IMR-90 (cell line): ENCODE measurements at places on chromosomes 12 and 14. TPM values are rescaled to one million over a fixed set of nuclear protein-coding genes. Genes with fewer than 3 reads are reported as not detected.

Gene IFI27
- total RNA-seq, result under 0.01 TPM in 1 of 2 replicates, not detected in the other

Gene ZNF664
- 32.6 and 36.7 TPM in 2 replicates for total RNA-seq

GRCh38 chr14:55739967-55740648, 160.1 kb downstream of the KTN1 start:
- no peak for DNase-seq

Gene GPR162
- total RNA-seq, result 1.7 and 2.9 TPM in 2 replicates

GRCh38 chr12:9694241-9694640, 24.7 kb downstream of the CLEC2D start:
- no peak for DNase-seq

Gene ARMH4
- total RNA-seq, result 4.4 and 5.6 TPM in 2 replicates

GRCh38 chr12:46354802-46355199, 17.8 kb downstream of the SLC38A2 start:
- no peak for DNase-seq

DNA sequence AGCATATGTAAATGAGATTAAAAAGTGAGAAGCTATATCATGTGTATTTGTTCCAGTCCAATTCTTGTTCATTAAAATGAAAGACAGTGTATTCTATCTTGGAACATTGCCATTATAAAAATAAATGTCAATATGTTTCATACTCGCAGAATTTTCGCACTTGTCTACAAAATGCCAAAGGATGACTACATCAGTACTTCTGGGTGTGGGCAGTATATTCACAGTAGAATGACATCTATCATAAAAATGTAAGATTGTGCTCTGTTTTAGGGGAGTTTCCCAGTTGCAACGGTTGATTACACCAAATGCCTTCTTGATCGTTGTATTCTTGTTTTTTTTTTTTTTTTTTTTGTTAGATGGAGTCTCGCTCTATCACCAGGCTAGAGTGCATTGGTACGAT, 292.3 kb upstream of the E2F7 start:
- DNase-seq, result no peak

Gene INHBC
- total RNA-seq, result not detected in 2 replicates

DNA sequence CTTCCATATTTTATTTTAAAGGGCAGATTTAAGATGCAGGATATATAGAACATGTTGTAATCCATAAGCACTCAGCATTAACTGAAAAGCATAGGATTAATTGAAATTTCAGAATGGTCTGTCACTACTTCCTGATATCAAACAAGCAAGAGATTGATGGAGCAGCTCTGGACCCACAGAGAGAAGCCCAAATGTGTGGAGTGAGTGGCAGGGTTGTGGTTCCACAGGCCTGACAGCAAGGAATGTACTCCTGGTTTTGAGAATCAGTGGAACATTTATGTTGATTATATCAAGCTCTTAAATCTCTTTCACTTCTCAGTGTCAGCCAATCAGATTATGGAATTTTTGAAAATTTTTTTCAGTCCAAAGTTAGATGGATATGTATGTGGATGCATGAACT, 267.6 kb upstream of the PRICKLE1 start:
- DNase-seq, result no peak

Gene SLC8A3
- under 0.01 TPM in 1 of 2 replicates, not detected in the other for total RNA-seq

GRCh38 chr12:103913100-103913499, 17.1 kb upstream of the HSP90B1 start:
- DNase-seq, result no peak

Gene OAS2
- total RNA-seq, result under 0.01 TPM in 1 of 2 replicates, not detected in the other

DNA sequence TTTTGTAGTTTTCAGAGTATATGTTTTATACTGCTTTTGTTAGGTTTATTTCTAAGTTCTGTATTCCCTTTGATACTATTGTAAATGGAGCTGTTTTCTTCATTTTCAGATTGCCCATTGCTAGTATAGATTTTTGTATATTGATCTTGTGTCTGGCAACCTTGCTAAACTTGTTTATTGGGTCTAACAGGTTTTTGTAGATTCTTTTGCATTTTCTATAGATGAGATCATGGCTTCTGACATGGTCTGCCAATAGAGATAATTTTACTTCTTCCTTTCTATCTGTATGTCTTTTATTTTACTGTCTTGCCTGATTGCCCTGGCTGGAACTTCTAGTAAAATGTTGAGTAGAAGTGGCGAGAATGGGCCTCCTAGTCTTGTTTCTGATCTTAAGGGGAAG, 40.3 kb downstream of the ANKRD9 start:
- no peak for DNase-seq

Gene VTI1B
- total RNA-seq, result 69.7 and 90.2 TPM in 2 replicates

GRCh38 chr12:106333756-106334155, 23.8 kb upstream of the POLR3B start:
- DNase-seq, result no peak

GRCh38 chr12:132477703-132478432, 12.1 kb upstream of the FBRSL1 start:
- DNase-seq, result no peak

DNA sequence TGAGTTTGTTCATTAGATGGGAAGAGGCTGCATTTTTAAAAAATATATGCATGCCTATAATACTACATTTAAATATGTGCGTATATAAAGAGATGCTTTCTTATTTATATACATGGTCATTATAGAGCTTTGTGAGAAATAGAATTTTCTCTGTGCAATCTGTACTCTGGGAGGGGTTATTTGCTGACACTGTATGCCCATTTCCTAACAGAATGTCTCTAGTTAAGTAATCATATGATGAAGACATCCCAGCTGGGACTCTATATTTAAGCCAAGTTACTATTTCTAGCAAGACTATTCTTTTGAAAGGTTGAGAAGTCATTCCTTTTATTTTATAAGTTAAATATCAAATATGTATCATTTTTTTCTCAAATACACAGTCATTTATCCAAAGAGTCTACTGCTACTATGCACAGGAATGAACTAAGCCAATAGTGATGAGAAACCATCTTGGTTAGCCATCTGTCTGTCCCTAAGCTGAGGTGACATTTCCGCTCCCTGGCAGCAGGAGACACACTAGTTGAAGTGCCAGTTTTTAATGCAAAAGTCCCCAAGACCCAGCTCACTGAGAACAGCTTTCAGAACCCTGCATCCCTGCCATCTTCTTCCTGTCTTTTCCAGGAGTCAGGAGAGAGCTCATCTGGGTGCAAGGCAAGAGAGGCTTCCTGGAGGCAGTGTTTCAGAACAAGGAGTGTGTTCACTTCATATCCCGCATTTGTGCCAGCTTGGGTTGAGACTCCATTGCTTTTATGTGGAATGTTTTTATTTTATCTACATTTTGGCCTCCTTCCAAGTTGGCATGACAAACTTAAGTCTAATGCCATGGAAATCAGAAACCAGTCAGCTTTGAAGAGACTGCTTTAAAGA, 69.5 kb downstream of the TMEM132C start:
- DNase-seq, result no peak
